ENCODE measurements at places on chromosomes 3 and 15.

DNA sequence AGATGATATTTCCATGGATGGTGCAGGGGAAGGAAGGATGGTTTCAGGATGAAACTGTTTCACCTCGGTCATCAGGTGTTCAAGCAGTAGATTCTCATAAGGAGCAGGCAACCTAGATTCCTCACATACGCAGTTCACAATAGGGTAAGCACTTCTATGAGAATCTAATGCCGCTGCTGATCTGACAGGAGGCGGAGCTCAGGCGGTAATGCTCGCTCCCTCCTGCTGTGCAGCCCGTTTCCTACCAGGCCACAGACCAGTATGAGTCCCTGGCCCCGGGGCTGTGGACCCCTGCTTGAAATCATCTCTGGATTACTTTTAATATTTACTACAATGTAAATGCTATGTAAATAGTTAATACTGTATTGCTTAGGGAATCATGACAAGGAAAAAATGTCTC, 241.8 kb downstream of the ROBO2 start:
- DNase-seq, result no peak

- no peak for DNase-seq
Measured at GRCh38 chr3:52222319-52223221, 2.9 kb downstream of the TLR9 start.

GRCh38 chr3:52769786-52770455, 819 bp downstream of the NEK4 start:
- no peak for DNase-seq

- DNase-seq, result no peak
Measured at GRCh38 chr3:116020989-116021388, 397.7 kb downstream of the GAP43 start.

GRCh38 chr15:89487791-89488190, 8.6 kb downstream of the RHCG start:
- no peak for DNase-seq

GRCh38 chr3:13896473-13897154, 16.7 kb upstream of the WNT7A start:
- DNase-seq, result no peak

GRCh38 chr3:193942516-193943055, 193.4 kb upstream of the HES1 start:
- no peak for DNase-seq

GRCh38 chr3:28590216-28590615, 241.6 kb upstream of the AZI2 start:
- DNase-seq, result no peak

- no peak for DNase-seq
Measured at GRCh38 chr3:37444696-37445095, 270.3 kb upstream of the LRRFIP2 start.

GRCh38 chr3:11438646-11439045, 166.4 kb downstream of the ATG7 start:
- no peak for DNase-seq

DNA sequence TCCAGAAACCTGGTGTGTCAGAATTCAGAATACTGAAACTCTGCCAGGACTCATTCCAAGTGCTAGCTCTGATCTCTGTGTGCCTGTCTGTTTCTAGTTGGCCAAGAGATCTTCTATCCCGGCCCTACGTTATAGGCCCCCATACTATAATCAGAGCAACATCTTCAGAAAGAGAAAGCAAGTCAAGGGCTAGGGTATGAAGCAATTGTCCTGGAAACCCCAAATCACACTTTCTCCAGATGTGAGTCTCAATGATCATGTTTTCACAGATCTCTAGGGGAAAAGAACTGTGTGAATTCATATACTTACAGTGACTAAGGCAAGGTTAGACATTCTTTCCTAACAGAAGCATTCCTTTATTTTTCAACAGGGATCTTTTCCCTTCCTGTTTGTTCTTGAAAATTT, 309.7 kb downstream of the SLC9A9 start:
- no peak for DNase-seq

GRCh38 chr3:72719137-72719536, 129.1 kb downstream of the SHQ1 start:
- no peak for DNase-seq

DNA sequence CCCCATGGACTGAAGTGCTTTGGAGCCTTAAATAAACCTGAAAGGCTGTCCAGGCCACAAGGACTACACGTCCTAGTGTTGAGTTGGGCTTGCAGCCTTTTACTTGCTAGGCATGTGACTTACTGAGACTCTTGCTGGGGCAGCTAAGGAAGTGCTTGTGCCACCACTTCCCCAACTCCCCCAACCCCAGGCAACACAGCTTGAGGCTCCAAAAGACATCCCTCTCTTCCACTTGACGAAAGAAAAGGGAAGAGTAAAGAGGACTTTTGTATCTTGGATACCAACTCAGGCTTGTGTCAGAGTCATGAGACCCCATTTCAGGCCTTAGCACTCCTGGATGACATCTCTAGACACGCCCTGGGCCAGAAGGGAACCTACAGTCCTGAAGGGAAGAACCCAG, 109.8 kb downstream of the XRN1 start:
- DNase-seq, result no peak

DNA sequence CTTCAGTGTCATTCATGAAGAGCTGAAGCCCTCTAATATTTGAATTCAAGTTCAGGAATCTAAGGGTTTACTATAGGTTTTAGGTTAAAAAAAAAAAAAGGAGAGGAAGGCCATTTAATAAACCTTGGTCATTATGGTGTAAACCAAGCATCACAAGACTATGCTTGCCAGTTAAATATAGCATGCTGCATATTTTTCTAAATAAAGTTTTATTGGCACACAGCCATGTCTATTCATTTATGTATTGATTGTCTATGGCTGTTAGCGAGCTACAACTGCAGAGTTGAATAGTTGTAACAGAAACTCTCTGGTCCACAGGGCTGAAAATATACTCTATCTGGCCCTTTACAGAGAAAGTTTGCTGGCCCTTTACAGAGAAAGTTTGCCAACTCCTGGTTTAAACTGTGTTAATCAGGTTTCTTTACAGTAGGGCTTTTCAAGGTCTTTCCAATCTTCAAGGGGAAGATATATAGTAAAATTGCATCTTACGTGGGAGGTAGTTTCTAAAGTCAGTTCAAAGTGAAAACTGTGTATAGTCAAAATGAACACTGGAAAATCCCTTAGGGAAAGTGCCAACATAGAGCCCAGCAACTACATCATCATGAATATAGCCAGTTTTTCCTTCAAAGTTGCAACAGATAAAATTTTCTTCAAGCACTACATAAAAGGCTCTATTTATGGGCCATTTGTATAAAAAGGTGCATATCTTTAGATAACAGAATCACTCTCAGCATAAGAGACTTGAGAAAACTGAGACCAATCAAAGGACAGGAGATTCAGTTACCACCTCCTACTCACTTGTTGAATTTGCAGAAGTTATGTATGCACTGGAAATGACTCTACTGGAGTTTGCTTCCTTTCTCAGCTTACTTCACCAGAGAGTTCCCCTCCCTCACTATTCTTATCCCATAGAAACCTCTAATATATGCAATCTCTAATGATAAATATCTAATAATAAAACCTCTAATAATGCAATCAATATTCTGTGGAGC, 49.7 kb upstream of the FRMD4B start:
- no peak for DNase-seq

DNA sequence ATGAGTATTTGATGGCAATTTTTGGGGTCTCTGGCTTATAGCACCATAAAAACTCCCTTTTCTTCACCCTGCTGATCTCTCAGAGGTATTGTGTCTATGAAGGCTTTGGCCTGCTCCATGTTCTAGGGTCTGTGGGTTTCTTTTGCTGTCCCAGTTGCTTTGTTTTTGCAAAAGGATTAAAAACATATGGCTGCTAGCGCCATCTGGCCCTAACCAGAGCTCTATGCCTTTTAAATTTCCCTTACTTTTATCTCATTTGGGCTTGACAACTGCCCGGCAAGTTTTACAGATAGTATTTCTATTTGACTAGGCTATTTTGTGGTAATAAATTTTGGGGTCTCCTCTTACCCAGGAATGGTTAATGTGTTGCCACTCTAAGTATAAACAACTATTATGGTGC, 6.4 kb upstream of the GHRL start:
- DNase-seq, result no peak

DNA sequence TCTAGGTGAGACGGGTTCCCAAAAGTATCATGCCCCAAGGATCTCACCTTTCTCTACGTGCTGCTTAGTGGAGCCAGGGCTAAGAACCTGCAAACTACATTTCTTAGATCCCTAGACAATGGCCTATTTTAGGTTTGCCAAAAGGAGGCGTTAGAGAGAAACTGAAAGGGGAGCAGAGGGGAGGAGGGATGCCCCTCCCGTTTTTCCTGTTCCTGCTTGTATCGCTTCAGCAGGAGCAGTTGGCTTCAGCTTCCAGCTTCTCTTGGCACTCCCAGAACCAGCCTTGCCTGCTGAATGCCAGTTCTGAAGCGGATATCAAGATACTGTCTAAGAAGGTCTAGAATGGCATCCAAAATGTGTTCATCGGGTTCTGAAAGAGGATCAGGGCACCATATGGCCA, 58.4 kb upstream of the ABHD17C start:
- no peak for DNase-seq

DNA sequence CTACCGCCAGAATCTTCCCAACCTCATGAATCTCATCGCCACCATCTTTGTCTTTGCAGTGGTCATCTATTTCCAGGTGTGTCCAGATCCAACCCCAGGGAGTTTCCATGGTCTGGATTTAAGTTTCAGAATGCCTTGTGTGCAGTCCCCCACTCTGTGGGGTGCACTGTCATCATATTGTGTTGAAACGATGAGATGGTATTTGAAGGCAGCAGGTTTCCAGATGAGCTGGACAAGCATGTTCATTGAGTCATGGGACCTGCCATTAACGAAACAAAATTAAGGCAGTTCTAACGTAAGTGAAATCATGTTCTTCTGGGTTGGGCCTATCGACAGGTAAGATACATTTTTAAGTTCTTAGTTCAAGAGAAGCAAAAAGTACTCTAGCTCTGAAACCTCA, 12.7 kb downstream of the SEC61A1 start:
- no peak for DNase-seq

- DNase-seq, result no peak
Measured at GRCh38 chr3:55558316-55558715, 71.2 kb upstream of the WNT5A start.

- no peak for DNase-seq
Measured at GRCh38 chr3:57709031-57709430, 16.2 kb upstream of the DENND6A start.

DNA sequence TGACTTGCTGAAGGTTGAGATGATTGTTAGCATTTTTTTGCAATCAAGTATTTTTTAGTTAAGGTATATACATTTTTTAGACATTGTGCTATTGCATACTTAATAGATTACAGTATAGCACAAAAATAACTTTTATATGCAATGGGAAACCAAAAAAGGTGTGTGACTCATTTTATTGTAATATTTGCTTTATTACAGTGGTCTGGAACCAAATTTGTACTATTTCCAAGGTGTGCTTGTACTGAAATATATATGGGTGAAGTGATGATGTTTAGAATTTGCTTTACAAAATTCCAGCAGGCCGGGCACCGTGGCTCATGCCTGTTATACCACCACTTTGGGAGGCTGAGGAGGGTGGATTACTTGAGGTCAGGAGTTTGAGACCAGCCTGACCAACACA, 29.1 kb upstream of the TBC1D23 start:
- DNase-seq, result no peak

- DNase-seq, result no peak
Measured at GRCh38 chr3:5458526-5458925, 271.0 kb downstream of the EDEM1 start.

DNA sequence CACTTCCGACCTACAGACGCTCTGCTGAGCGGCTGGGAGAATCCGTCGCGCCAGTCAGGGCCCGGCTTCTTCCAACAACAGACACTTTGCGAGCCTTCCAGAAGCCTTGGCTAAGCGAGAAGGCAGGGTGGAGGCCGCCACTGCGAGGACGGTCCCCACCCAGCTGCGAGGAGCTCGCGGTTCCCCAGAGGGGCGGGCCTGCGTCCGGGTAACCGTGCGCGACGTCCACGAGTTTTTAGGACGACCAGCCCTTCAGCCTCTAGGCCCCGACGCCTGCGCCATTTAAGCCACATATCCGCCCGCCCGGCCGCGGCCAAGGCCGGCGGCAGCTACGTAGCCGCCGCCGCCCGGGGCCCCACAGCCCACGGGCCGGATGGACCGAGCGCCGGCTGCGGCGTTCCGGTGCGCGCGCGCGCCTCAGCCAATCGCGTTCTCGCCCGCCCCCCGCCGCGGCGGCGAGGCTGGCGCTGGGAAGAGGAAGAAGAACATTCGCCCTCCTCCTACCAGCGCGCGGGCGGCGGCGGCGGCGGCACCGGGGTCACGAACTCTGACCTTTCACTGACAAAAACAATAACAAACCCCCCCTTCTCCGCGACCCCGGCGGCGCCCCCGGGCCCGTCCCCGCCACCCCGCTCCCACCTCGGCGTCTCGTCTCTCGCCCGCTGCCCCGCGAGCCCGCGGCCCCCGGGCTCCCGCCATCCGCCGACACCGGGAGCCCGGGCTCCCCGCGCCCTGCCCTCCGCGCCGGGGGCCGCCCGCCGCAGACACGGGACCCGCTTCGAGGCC, at the start of gene NR2C2:
NR2C2 (plus strand) TSS at position 484 of the 786 bp plus-strand sequence. CDS start 56,332 bp downstream, outside the sequence.
- peak; percentile 50 for DNase-seq

GRCh38 chr15:79641841-79642240, 209.7 kb downstream of the MINAR1 start:
- DNase-seq, result no peak

- no peak for DNase-seq
Measured at GRCh38 chr3:73010158-73010557, 13.5 kb downstream of the PPP4R2 start.

- DNase-seq, result no peak
Measured at GRCh38 chr3:16589867-16590624, 15.2 kb downstream of the DAZL start.

DNA sequence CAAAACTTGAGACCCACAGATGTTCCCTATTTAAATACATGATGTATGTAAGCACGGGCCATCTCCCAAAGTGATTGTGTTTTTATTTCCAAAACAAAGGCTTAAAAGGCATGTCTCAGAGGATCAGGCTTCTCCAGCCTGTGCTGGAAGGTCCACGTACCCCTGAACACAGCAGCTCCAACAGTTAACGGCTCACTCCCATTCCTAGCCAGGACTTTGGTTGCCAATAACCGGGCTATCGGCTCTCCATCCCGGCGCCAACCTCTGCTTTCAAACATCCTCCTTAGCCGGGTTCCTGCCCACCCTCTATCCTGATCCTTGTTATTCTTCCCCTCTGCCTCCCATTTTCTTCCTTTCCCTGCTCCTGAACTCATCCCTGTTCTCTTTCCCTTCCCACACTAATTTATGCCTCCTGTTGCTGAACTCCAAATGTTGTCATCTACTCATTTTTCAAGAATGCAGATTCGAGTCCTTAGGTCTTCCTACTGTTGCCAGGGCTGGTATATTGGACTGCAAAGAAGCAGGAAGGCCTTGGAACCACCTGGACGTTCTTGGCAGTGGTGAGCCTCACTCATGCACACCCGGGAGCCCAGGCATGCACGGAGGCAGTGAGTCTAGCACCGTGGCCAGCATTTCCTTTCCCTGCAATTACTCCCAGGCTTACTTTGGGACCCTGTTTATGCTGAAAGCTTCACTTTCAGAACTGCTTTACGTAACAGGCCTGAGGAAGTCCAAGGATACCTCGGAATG, 128.4 kb upstream of the RAD18 start:
- DNase-seq, result no peak

DNA sequence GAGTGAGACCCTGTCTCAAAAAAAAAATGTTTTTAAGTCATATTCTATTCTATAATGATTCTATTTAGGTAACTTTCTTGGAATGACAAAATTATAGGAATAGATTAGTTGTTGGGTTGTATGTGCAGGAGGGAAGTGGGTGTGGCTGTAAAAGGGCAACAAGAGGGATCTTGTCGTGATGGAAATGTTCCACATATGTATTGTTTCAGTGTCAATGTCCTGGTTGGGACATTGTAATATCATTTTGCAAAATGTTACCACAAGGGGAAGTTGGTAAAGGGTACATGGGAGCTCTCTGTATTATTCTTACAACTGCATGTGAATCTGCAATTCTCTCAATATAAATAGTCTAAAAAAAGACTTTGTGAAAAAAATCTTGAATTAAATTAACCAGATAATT, 14.3 kb upstream of the ABHD5 start:
- no peak for DNase-seq

Measured in GOT3 (cell line).